ENCODE measurements at places on chromosomes 12 and 14.

- DNase-seq, result no peak
Measured at GRCh38 chr14:72182708-72183432, 250.6 kb downstream of the RGS6 start.

DNA sequence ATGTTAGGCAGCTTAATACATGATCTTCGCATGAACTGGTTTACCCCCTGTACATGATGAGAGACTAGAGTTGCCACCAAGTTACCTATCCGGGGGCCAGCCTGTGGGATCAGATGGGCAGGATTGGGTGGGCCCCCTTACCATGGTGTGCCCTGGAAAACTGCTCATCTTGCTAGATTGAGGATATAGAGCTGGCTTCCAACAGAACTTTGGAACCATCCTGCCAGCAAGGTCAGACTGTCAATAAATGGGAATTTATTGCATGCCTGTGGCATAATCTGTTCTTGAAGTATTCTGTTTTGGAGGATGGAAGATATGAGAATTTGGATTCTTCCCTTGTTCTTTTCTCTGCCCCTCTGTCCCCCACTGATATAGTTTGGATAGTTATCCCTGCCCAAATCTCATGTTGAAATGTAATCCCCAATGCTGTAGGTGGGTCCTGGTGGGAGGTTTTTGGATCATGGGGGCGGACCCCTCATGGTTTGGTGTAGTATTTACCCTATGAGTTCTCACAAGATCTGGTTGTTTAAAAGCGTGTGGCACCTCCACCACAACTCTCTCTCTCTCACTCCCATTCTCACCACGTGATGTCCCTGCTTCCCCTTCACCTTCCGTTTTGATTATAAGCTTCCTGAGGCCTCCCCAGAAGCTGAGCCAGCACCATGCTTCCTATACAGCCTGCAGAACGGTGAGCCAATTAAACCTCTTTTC is 3.7 kb upstream of the TM9SF1 start:
- no peak for DNase-seq

- DNase-seq, result no peak
Measured at GRCh38 chr12:27555925-27556778, 32.1 kb downstream of the PPFIBP1 start.

DNA sequence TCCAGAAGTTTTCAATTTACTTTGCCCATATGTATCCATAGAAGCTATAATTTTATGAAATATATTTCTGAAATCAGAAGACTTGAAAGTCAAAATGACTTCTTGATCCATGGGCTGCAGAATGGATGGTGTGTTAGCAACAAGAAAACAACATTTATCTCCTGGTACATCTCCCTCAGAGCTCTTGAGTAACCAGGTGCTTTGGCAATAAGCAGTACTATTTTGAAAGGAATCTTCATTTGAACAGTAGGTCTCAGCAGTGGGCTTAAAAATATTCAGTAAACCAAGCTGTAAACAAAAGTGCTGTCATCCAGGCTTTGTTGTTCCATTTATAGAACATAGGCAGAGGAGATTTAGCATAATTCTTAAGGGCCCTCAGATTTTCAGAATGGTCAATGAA is 100.4 kb downstream of the SLC38A1 start:
- DNase-seq, result no peak

DNA sequence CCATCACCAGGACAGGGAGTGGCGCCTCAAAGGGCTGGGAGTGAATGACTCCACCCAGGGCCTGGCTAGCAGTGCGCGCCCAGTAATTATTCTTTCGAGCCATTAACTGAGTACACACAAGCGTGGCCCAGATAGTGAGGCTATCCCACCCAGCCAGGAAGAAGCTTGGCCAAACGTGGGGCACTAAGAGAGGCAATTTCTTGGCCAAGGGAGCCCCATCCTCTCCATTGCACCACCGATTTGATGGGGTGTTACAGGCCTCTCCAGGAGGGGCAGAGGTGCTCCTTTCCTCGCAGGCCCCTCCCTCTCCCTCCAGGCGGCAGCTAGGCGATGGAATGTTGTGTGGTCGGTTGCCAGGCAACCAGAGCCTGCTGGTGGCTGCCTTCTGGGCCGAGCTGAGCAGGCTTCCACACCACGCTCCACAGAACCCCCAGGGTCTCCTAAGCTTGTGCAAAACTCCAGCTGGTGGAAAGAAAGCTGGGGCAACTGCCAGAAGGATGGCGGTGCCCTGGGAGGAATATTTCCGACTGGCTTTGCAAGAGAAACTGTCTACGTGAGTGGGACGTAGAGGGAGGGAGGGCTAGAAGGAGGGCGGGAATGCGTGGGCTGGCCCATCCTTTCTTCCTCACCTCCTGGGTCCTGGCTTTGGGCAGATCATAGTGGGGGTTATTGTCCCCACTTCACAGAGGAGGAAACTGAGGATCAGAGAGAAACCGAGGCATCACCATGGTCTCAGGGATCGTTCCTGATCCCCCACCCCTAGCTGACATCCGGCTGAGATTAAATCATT is at the start of gene CFAP73:
Gene CFAP73 (plus strand): TSS at position 364 of the 790 bp plus-strand sequence. CDS start 134 bp downstream, at position 498.
- peak; percentile 96 for DNase-seq

GRCh38 chr12:1117970-1118563 is 127.0 kb downstream of the ERC1 start:
- peak; percentile 73 for DNase-seq

- no peak for DNase-seq
Measured at GRCh38 chr14:75453817-75454434, 26.1 kb downstream of the JDP2 start.

DNA sequence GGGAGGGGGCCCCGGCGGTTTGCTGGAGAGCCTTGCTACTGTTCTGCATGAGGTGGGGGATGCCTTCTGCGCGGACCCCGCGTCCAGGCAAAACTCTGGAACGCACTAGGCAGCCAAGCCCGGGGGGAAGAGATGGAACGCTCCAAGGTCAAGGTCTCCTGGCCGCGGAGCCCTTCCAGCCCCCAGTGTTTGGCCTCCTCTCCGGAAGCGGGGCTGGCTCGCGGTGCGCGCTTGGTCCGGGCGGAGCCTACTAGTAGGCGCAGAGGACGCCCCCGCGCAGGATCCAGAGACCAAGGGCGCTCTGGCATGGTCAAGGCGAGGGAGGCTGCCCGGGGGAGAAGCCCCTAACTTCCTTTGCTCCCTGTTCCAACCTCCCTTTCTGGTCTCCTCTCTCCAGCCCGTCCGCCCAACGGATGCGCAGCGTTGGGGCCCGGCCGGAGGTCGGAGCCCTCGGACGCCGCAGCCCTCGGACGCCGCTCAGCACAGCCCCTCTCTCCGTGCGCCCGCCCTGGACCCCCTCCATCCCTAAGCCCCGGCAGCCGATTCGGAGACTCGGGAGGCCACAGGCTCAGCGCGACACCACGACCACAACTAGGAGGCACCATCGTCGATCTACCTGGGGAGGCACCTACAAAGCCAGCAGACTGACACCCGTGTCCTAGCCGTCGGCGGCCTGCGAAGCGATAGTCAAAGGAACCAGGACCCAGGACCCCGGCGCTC is 669 bp upstream of the KCNK13 start:
- DNase-seq, result peak; percentile 55

GRCh38 chr14:74595006-74595735 is 16.9 kb downstream of the LTBP2 start:
- DNase-seq, result no peak

DNA sequence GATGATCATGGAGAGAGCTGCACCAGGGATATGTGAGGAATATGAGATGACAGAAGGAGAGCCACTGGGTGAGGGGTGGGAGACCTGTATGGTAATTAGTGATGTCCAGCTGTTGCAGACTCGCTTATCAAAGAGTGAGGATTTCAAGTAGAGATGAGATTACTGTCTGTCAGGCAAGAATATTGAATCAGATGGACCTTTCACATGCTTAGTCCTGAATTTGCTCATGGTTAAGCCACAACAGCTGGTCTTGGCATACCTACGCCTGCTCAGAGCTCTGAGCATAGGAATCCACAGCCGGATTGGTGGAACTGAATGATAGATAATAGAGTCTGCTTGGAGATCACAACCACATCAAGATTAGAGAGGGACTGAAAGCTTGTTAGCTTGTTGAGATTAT is 115.2 kb upstream of the ARHGAP5 start:
- no peak for DNase-seq

- DNase-seq, result no peak
Measured at GRCh38 chr14:38724621-38725020, 378.4 kb downstream of the SEC23A start.

GRCh38 chr12:65093606-65094005 is 27.5 kb downstream of the WIF1 start:
- DNase-seq, result no peak

DNA sequence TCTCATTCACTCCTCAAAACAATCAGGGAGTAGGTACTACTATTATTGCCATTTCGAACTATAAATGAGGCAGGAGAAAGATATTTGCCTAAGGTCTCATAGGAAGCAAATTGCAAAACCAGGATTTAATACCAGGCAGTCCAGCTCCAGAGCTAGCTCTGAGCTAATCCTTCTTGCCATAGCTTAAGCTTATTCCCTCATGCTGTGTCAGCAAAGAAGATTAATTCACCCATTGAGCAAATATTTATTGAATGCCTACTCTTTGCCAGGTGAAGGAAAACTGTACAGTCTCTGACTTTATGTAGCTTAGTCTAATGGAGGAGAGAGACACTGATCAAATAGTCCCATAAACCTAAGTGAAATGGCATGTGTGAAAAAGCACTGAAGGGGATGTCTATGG is 19.5 kb downstream of the KCNA5 start:
- DNase-seq, result no peak

- no peak for DNase-seq
Measured at GRCh38 chr14:89617481-89618329, 200.7 kb upstream of the FOXN3 start.

Measured in ecto neural progenitor cell (in vitro differentiated cells).